Stimulated activated memory B cell treated with anti-CD40 and anti-IgM and Interleukin-4, amounts not matched to agents 10 μg/mL and 1 μg/mL and 100 μg/mL, for 72 hours (primary cell): ENCODE measurements at places on chromosomes 7 and 10.

DNA sequence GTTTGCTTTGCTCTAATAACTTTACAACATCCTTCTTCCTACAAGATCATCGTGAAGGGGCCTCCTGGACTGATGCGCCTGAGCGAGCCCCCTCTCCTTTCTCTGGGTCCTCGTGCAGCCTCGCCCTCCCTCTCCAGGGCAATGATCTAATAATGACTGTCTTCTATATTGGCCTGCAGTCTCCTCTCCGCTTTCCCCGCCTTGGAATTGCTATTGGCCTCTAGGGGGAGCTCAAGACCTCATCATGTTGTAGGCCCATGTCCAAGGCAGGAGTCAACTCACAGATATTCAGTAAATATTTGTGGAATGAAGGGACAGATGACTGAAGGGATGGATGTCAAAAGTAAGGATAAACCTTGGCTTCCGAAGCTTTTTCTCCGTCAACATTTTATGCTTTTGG lies 1180.3 kb downstream of the TYW1 start:
- no peak for ATAC-seq

- no peak for ATAC-seq
These were observed 233.9 kb downstream of the PHF14 start for GRCh38 chr7:11207565-11207964.

GRCh38 chr10:124736491-124737136 lies 7.6 kb downstream of the FAM53B start:
- ATAC-seq = no peak

DNA sequence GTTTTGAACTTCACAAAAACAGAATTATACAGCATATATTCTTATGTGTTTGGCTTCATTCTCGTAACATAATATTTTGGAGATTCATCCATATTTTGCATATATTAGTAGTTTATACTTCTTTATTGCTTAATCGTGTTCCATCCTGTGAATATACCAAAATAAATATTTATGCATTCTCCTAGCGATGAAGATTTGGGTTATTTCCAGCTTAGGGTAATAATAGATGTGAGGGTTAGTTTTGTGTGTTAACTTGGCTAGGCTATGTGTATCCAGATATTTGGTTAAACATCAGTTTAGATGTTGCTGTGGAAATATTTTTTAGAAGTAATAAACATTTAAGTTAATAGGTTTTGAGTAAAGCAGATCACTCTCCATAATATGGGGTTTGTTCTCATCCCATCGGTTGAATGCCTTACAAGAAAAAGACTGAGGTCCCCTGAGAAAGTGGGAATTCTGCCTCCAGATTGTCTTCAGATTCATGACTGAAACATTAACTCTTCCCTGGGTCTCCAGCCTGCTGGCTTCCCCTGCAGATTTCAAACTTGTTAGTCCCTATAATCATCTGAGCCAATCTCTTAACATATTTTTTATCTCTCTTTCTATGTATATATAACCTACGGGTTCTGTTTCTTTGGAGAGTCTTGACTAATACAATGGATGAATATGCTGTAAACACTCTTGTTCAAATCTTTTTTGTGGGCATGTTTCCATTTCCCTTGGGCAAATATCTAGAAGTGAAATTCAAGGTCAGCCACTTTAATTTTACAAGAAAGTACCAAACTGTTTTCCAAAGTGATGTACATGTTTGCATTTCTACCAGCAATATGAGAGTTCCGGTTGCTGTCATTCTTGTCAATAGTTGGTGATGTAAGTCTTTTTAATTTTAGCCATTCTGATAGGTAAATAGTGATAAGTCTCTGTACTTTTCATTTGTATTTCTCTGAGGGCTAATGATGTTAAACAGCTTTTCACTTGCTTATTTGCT lies 48.7 kb downstream of the PDK4 start:
- ATAC-seq = no peak

GRCh38 chr10:132845780-132846595 lies 60.0 kb upstream of the NKX6-2 start:
- ATAC-seq = no peak

GRCh38 chr7:92498557-92498956 lies 20.8 kb upstream of the ERVW-1 start:
- ATAC-seq = no peak

GRCh38 chr10:76874896-76875295 lies 762.7 kb downstream of the KCNMA1 start:
- ATAC-seq = no peak

DNA sequence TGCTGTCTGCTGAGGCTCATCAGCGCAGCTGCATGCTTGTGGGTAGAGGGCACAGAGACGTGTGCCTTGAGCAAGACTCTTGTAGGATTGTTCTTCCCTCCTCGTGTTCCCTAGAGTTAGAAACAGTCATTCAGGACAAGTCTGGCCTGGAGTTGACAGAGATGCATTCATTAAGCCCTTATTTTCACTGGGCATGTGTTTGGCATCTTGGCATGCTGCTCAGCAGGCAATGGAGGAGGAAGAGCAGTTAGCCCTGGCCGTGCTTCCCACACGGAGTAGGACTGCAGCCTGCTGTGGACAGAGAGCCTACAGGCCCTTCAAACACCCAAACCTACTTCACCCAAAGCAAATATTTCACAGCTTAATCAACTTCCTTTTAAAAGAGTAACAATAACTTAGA lies 73.0 kb upstream of the GJD4 start:
- ATAC-seq = no peak

DNA sequence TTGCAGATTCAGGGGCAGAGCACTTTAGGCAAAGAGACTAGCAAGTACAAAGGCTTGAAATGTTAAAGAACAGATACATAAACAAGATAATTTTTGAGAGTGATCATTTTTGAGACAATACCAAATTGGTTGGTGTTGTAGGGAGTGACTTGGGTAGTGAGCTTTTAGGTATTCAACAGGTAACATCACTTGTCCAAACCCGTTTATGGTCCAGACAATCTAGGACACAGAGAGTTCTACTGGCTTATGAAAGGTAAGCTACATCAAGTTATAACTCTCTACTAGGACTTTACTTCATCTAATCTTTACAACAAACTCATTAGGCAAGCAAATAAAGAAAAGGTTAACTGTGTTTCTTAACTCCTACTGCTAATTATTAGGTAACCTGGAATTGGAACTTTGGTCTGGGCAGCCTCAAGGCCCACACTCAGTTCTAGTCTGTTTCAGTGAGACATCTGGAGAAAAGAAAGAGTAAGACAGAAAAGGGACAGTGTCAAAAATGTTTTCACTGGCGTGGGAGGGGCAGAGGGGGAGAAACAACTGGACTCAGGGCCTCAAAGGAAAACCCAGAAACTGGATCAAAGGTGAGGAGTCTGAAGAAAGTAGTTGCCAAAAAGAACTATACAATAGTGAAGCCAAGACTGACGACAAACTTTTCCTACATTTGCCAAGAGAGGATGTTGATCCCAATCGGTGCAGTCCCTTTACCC lies 39.2 kb downstream of the GNAT3 start:
- no peak for ATAC-seq

DNA sequence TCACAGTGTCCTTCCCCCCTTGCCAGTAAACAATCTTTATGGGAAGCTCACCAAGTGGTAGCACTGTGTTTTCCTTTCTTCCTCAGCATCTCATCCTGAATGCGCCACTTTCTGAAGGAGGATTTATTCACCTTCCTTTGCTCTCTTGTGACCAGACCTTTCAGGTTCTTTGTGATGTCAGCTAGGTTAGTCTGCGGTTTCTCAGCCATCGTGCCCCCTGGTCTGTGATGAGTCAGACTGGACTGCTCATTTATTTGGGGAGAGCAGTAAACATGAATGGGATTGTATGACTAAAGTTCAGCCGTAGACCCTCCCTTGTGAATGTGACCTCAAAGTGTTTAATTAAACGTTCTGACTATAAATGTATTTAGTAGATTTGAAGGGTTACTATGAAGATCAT lies 235.1 kb upstream of the CELF2 start:
- ATAC-seq = no peak
